ENCODE measurements at places on chromosomes 12 and 14. TPM values are rescaled to one million over a fixed set of nuclear protein-coding genes. Genes with fewer than 3 reads are reported as not detected.

Gene UNG
- 25.9 TPM for total RNA-seq

Gene NR1H4
- total RNA-seq = not detected

Gene ASCL1
- total RNA-seq = not detected

DNA sequence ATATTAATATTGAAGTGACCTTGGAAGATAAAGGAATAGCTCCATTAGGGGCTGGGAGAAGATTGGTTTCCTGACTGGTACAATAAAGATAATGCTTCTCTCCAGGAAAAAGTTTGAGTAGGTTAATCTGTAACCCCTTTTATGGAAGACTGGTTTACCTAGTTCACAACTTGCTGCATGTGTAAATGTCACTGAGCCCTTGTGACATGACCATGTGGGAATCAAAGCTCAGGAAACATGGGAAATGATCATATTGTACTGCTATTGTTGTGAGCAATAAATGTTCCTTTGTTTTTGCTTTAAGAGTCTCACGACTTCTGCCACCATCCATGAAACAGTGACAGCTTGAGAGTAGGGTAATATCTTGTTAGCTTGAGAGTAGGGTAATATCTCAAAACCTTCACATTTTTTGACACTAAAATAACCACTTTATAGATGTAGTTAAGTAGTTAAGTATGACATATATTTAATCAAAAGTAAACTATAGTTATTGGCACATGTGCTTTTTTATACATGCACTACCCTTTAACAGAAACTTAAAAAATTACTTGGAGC, 1338.6 kb downstream of the FSCB start:
- DNase-seq = no peak

DNA sequence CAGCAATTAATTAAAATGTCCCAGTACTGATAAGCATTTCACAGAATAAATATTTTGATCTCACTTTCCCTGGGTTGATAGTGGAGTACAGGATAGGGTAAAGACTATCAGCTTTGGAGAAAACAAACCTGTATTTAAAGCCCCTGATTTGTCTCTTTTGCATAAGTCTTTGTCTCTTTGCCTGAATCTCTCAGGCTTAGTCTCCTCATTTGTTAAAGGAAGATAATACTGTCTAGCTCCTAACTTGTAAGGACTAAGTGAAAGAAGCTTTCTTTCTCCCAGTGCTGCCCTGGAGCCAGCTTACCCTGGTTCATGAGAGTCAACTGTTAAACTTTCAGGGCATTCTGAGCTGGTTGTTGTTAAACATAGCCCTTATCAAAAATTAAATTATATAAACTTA, 5.5 kb upstream of the NR1H4 start:
- no peak for DNase-seq

DNA sequence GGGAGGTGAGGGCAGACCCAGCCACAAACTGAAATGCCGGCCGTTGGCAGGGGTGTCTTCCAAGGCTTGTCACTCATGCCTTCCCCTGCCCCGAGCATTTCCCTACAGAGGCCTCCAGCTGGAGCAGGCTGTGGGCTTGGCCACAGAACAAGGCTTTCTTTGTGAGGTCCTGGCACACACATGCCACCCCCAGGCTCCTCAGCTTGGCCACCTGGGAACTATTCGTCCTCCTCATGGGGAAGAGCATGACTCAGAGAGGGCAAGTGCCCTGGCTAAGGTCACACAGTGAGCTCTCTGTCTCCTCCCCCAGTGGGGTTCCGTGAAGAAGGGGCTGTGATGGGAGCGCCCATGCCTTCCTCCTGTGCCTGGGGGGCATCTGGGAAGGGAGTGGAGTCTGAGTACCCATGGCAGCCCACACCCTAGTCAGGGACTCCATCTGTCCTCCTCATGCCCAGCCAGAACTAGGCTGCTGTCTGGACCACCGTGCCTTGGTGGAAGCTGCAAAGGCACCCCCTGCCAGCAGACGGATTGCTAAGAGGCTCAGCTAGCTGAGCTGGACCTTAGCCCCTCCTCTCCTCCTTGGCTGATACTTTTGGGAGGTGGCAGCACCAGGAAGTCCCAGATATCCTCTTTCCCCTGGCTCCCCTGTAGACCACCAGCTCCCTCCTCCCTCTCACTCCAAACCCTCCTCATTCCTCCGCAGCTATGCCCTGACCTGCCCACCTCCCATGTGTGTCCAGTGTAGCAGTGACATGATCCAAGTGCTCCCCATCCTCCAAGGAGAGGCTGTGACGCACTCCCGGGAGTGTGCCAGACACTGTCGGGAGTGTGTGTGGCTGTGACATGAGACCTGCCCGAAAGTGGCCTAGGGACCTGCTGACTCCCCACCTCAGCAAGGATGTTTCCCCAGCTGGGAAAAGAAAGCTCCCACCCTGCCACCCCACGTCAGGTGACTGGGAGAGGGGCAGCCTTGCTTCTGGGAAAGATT, 21.4 kb downstream of the ABCB9 start:
- DNase-seq = no peak

GRCh38 chr14:32635061-32635719, 303.5 kb upstream of the NPAS3 start:
- DNase-seq = no peak

- no peak for DNase-seq
These were observed 504.9 kb downstream of the VRK1 start for GRCh38 chr14:97301931-97302559.

DNA sequence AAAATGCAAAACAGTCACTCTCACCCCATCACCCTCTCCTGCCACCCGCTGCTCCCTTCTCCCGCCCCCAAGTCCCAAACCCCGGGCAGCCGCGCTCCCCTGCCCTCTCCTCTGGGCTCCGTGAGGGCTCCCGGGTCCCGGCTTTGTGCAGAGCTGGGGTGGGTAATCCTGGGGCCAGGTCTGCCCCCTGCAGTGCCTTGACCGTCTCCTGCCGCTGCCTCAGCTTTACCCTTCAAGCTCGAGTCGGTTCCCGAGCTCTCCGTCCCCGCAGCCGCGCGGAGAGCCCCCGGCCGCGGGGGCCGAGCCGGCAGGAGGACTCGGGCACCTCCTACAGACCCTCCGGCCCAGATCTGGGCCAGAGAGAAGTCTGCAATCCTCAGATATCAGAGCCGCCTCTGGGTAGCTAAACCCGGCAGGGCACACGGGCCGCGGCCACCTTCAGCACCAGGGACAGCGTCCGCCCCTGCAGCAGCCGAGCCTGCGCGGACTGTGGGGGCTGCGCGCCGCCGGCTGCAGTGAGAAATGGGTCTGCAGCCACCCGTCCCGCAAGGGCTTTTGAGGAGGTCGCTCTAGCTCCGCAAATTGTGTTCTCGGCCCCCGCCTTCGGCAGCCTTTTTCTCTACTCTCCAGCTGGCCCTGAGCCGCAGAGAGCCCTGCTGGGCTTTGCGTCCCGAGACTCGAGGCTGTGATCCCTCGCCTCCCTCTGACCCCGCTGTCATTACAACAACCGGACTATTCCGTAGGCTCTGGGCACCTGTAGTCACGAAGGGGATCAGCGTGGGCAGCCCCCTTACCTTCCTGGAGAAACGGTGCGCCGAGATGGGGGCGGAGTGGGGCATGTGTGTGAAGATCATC, 1.2 kb downstream of the PRMT8 start:
- peak; percentile 76 for DNase-seq

DNA sequence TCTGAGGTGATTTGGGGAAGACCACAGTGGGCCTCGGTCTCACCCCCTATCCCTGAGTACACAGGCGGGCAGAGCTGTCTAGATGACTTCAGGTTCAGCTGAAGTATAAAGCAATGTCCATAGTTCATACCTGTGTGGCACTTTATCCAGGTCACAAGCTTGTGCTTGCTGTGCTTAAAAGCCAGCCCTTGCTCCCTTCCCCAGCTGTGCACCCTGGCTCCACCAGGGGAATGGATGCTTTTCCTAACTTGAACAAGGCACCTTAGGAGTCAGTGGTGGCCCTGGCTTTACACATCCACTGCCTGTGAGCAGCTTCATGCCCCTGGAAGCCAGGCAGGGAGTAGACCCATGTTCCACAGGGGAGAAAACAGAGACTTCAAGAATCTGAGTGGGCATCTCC, 5.5 kb downstream of the CARMIL3 start:
- no peak for DNase-seq

DNA sequence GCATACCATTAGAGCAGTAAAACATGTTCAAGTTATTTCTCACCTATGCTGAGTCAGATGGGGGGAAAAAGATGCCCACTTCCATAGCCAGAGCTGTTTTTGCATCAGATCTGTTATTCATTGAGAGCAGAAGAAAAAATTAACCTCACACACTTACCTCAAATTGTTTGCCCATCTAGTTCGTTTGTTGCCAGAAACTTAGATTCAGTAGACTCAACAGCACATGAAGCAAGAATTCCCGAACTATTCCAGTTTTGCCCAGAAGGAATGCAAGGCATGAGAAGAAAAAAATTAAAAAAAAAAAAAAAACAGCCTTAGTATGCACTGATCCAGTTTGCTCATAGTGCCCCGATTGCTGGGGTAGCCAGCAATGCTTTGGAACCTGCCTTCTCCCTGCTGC, 12.4 kb upstream of the DPF3 start:
- no peak for DNase-seq

DNA sequence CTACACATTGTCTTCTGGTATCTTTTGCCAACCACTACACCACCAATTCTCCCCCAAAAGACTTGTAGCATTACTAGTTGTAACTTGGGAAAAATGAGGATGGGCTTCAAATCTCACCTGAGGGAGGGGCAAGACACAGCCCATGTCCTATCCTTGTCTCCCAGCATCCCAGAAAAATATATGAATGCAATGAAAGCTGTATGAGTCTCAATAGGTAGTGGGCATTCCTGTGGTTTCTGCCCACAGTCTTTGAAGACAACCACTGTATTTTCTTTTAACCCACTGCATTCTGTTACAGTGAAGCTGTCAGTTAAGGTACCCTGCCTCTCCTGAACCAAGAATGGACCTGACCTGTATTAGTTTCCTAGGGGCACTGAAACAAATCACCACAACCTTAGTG, 336.2 kb upstream of the TMPO start:
- no peak for DNase-seq

- no peak for DNase-seq
These were observed at the start of gene OASL for GRCh38 chr12:121038861-121039668. Gene OASL, minus strand, starts transcription at chr12:121039246. Its CDS starts 275 bp downstream, at chr12:121038971.

All from left ventricle myocardium superior (tissue), 1 donor.